Glutamatergic neuron (in vitro differentiated cells): ENCODE measurements at places on chromosomes 5 and 9.
A peak's percentile ranks its signal among the peaks of the same experiment; 100 is the strongest.

DNA sequence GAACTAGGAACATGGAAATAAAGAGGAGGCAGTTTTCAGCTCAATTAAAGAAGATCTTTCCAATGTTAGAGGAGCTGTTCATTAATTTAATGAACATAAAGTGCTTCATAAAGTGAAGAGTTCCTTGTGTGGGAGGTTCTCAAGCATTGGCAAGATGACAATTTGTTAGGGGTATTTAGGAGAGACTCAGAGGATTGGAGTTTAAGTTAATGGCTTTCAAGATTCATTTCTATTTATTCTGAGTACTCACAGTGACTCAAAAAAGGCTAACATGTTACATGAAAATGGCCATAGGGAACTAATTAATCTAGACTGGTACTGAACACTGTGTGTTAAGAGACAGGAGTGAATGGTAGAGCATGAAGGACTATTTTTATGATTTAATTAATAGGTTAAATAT is 55.4 kb upstream of the CDH12 start:
- DNase-seq = no peak

GRCh38 chr5:73491155-73491554 is 7.1 kb upstream of the BTF3 start:
- no peak for DNase-seq

GRCh38 chr5:77635917-77636640 is 2.4 kb downstream of the OTP start:
- no peak for DNase-seq

DNA sequence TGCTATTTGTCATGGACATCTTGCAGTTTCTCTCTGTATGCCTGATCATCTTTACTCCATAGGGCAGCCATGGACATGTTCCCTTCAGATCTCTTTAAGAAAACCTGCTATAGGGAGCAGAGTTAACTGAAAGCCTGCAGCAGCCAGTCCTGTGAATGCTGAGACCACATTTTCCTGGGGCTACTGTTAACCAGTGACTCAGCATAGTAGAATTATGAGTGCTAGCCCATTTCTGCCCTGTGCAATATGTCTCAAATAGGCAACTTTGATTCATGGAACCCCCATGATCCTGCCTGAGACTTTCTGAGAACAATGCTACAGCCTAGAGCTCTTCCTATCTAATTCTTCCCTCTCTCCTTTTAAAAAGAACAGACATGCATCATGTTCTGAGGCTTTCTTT is 624.2 kb downstream of the CHSY3 start:
- no peak for DNase-seq

DNA sequence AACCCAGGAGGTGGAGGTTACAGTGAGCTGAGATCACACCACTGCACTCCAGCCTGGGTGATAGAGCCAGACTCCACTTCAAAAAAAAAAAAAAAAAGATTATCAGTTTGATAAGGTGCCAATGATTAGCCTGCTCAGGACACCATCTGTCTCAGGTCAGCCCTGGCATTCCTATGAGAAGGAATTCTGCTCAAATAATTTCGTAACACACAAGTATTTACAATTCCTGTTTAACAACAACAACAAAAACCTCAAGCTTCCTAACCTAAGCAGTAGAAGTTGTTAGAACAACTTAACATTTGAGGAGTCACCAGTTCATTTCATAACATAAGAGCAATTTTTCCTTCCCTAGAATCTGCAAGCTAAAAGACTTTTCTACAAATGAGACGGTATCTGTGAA is 85.0 kb downstream of the LHFPL2 start:
- DNase-seq = no peak

GRCh38 chr9:69497816-69498215 is 172.8 kb downstream of the ENTREP1 start:
- no peak for DNase-seq

GRCh38 chr5:173429489-173430150 is 101.4 kb upstream of the STC2 start:
- DNase-seq = no peak

DNA sequence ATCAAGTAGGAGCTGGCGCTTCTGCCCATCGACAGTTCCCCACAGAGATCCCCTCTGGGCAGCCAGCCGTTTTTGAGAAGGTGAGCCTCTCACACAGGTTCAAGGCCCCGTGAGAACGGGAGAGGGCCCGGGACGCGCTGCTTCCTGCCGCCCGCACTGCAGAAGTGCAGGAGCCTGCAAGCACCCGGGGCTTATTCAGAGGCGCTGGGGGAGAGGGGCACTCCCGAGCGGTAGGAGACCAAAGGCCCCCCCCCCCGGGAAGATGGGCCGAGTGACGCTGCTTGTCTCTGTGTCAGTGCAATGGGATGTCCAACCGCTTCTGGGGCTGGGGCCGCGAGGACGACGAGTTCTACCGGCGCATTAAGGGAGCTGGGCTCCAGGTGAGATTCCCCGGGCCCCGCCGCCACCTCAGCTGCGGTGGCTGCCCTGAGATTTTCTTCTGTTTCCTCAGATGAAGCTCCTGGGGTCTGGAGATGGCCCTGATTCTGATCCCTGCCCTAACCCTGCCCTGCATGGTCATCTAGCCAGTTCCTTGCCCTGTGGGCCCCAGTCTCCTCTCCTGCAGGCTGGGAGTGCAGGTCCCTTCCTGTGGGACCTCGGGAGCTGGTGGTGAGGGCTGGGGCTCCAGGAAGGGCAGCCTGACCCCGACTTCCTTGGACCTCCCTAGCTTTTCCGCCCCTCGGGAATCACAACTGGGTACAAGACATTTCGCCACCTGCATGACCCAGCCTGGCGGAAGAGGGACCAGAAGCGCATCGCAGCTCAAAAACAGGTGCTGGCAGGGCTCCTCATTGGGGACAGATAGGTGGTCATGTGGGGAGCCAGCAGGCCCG is 8.5 kb downstream of the B4GALT7 start:
- DNase-seq = no peak

DNA sequence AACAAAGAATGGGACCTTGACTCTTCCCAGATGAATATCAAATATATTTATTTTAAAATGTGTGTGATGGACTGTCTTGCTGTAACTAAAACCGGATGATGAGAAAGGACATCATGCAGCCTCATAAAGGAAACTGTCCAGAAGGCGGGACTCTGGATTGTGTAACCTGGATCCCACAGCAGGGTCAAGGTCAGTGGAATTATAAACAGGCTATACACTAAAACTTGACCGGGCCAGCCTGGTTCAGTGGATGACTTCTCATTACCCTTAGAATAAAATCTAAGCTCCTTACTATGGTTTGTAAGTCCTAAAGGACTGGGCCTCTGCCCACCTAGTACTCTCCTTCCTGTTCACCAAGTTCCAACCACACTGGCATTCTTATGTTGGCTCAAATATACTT is 280.3 kb downstream of the ELAVL2 start:
- DNase-seq = no peak

GRCh38 chr5:150422075-150422474 is 9.4 kb upstream of the CD74 start:
- DNase-seq = no peak

DNA sequence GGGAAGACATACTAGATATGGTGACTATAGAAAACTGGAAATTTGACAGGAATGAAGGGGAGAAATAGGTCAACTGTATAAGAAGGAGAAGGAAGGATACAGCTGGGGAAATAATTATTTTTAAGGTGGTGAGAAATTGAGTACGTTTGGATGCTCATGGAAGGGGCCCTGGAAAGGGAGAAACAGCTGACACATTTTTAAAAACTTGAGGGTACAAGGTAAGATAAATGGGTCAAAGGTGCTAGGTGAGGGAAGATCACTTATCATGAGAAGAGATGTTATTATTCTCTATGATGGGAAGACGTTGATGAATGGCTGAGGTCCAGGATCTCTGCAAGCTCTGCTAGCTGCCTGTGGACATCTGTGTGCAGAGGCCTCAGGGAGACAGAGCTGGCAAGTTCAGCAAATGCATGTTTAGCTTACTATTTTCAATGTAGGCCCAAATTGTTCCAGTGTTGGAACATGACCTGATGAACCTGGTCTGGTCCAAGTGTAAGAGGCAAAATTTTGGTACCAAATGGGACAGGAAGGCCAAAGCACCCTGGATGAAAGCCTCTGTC is 181.7 kb downstream of the MTRR start:
- DNase-seq = no peak

GRCh38 chr9:35229066-35229778 is 67.4 kb downstream of the UNC13B start:
- no peak for DNase-seq

- no peak for DNase-seq
These were observed 335.0 kb upstream of the TUSC1 start for GRCh38 chr9:26013199-26013598.

- no peak for DNase-seq
These were observed 141.8 kb downstream of the FAM174A start for GRCh38 chr5:100676817-100677631.

DNA sequence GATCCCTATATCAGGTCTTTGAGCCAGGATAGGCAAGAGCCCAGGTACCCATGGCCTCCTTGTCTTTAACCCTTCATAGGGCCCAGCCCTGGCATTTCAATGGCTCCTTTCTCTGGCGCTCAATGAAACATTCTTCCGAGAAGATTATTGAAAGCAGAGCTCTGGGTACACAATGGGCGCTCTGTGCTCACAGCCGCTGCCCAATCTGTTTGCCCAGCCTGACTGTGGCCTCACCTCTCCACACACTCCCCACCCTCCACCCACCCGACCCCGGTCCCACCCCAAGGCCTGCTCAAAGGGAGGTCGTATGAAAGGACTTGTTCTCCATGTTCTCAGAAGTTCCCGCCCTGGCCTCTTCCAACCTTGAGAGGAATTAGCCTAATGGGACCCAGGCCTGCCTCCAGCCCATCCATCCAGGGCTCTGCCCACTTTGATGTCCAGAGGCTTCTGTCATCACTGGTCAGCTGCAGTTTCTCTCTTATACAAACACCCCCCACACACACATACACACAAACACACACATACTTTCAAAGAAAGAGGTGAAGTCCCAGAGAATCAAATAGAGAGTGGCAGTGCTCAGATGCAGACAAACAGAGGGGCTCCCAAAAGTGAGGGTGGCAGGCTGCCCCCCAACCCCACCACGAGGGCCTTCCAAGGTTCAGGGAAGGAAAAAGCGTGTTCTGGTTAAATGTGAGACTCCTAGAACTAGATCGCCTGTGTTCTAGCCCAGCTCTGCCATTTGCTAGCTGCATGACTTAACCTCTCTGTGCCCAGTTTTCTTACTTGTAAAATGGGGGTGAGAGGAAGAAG is 5.1 kb upstream of the ARSI start:
- no peak for DNase-seq

GRCh38 chr9:73133921-73134407 is 17.7 kb upstream of the ANXA1 start:
- no peak for DNase-seq

GRCh38 chr9:8019636-8020035 is 220.1 kb upstream of the DMAC1 start:
- no peak for DNase-seq

DNA sequence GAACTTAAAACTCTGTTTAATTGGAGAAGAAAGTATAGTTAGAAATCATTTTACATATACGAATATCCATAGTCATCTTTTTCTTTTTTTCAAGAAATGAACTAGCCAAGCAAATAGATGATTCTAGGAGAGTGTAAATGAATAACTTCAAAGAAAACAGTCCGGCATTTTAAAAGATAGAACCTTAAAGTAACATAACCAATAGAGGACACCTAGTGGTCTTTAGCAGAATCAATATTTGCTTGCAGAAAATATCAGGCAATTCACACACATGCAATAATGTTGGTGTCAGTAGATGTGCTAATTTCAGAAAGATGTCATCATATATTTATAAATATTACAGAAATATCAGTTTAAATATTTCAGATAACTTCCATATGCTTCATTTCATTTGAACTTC is 57.1 kb downstream of the HCN1 start:
- no peak for DNase-seq

GRCh38 chr5:147673791-147674190 is 108.7 kb downstream of the JAKMIP2 start:
- no peak for DNase-seq

GRCh38 chr9:93673021-93673838 is 96.8 kb downstream of the PHF2 start:
- DNase-seq = no peak

GRCh38 chr9:132800038-132800648 is 77.9 kb downstream of the AK8 start:
- DNase-seq = peak; percentile 60

GRCh38 chr5:71748360-71748759 is 29.3 kb downstream of the CARTPT start:
- no peak for DNase-seq

GRCh38 chr5:32984851-32985610 is 273.9 kb downstream of the NPR3 start:
- no peak for DNase-seq

DNA sequence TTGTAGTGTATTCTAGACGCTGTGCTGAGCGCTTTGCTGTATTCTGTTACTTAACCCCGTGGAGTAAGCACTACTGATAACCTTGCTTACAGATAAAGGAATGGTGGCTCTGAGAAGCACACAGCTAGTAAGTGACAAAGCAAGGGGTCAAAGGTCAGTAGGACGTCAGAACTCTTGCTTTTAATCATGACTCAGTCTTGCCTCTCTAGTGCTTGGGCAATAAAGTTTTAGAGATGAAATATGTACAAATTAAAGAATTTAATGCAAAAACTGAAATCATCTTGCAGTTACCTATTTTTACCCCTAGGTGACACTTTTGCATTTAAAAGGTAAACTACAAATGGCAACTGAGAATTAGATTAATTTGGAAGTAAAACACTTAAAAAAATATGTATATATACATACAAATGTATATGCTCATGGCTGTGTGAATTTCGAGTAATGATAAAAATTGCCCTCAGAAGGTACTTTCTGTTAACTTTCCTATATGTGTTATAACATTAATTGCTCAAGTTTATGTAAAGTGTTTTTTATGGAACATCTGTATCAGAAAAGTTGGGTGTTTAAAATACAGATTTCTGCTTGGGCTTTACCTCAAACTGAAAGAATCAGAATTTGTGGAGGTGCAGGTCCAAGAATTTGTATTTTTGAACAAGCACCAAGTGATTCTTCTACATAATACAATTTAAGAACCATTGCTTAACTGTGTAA is 175.1 kb upstream of the DAB2 start:
- no peak for DNase-seq

GRCh38 chr9:120919843-120920805 is 6.5 kb downstream of the TRAF1 start:
- DNase-seq = no peak
